ENCODE measurements at places on chromosomes 6 and 20.

- DNase-seq, result no peak
These were observed 127.2 kb downstream of the CD109 start for GRCh38 chr6:73823046-73823735.

DNA sequence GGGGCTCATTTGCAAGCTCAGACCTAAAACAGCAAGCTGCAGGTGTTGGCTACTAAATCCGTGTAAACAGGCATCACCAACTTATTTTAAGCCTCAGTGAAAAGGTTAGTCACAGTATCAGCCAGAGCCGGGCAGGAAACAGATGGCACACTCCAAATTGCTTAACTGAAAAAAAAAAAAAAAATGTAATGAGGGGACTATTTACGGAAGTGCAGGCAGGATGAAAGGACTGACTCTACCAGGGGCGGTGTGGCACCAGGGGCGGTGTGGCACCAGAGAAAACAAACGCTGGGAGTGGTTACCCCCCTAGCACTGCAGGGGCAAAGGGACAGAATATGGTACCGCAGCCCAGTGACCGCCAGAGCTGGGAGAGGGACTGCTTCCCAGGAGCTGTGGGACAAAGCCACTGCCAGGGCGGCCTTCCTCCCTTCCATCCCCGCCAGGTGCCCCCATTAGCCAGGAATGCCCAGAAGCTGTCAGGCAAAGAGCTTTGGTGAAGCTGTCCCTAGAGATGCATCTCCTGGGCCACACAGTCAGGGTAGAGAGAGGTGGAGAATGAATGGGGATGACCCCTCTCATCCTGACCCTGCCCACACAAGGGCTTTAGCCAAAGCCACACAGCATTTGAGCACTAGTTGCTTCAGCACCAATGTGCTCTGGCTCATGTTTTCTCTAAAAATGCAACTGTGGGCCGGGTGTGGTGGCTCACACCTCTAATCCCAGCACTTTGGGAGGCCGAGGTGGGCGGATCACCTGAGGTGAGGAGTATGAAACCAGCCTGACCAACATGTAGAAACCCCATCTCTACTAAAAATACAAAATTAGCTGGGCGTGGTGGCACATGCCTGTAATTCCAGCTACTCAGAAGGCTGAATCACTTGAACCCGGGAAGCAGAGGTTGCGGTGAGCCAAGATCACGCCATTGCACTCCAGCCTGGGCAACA lies 39.6 kb upstream of the GFOD1 start:
- no peak for DNase-seq

DNA sequence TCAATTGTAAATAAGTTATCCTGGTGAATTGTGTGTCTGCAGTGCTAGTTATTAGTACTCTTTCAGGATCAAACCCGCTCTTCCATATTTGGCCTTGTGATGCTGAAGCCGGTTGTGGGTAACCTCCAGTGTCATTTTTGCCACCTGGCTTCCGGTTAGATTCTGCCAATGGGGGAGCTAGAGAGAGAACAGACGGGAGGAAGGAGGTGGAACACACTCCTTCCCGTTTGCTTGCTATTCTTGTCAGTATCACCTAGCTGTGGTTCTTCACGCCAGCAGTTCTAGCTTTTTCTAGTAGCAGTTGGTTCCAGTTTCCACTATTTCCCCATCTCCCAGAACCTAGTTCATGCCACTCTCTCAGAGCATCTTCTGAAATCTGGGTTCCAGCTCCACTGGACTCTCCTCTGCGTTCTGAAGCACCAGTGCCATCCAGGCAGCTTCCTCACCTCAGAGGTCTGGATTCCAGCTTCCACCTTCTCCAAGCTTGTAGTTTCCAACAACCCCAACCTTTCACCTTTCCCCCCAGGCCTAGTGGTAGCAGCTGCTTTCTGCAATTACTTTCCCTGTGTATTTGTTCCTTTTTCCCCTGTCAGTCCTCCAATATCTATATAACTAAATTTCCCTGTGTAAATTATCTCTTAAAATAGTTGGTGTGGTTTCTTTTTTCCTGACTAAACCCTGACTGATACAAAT lies 46.9 kb upstream of the LOC128125822 start:
- DNase-seq, result no peak

GRCh38 chr6:134456226-134456625 lies 138.3 kb upstream of the SGK1 start:
- DNase-seq, result no peak
